Regular cardiac myocyte (primary cell): ENCODE measurements at places on chromosomes 16 and 17. TPM values are rescaled to one million over a fixed set of nuclear protein-coding genes. Genes with fewer than 3 reads are reported as not detected.

MFAP4 gene
- total RNA-seq, result 0.38 and 2.8 TPM in 2 replicates

CDRT15L2 gene
- not detected in 2 replicates for total RNA-seq

SDK2 gene
- 0.19 and 0.28 TPM in 2 replicates for total RNA-seq

TNFSF13 gene
- 0.38 and 1.1 TPM in 2 replicates for total RNA-seq

NKD1 gene
- under 0.01 TPM in 1 of 2 replicates, not detected in the other for total RNA-seq

GAST gene
- total RNA-seq, result not detected in 2 replicates

DERL2 gene
- total RNA-seq, result 33.3 and 41.6 TPM in 2 replicates

KRTAP4-9 gene
- not detected in 2 replicates for total RNA-seq

HYDIN gene
- total RNA-seq, result under 0.01 and 0.28 TPM in 2 replicates

COL1A1 gene
- total RNA-seq, result 508 and 731 TPM in 2 replicates

PYY gene
- not detected in 2 replicates for total RNA-seq

PPY gene
- not detected in 2 replicates for total RNA-seq

AIPL1 gene
- under 0.01 and 0.19 TPM in 2 replicates for total RNA-seq

NPIPA2 gene
- total RNA-seq, result not detected in 2 replicates

C16orf74 gene
- total RNA-seq, result 3.4 and 12.3 TPM in 2 replicates

STAT5A gene
- total RNA-seq, result 4.8 and 16.6 TPM in 2 replicates

KRT12 gene
- total RNA-seq, result not detected in 2 replicates

JPH3 gene
- total RNA-seq, result under 0.01 TPM in 1 of 2 replicates, not detected in the other

ZNF750 gene
- total RNA-seq, result not detected in 2 replicates

RAMP2 gene
- under 0.01 and 0.58 TPM in 2 replicates for total RNA-seq

ATAD5 gene
- 1.1 and 5.4 TPM in 2 replicates for total RNA-seq

CA7 gene
- not detected in 2 replicates for total RNA-seq

ASB16 gene
- total RNA-seq, result under 0.01 TPM in 2 replicates

CPHXL2 gene
- total RNA-seq, result not detected in 2 replicates

PRRT2 gene
- 0.58 and 3.1 TPM in 2 replicates for total RNA-seq

GPR142 gene
- total RNA-seq, result not detected in 2 replicates

GOT2 gene
- total RNA-seq, result 20.3 and 33.5 TPM in 2 replicates

CACNB1 gene
- 2.3 and 7.9 TPM in 2 replicates for total RNA-seq

ESRP2 gene
- total RNA-seq, result under 0.01 and 0.28 TPM in 2 replicates

KRT28 gene
- not detected in 2 replicates for total RNA-seq

MMP15 gene
- total RNA-seq, result 3.1 and 3.5 TPM in 2 replicates

EXOC3L1 gene
- under 0.01 and 0.56 TPM in 2 replicates for total RNA-seq
